ENCODE measurements at places on chromosomes 16 and 17. TPM values are rescaled to one million over a fixed set of nuclear protein-coding genes. Genes with fewer than 3 reads are reported as not detected.

Gene LCMT1
- total RNA-seq: 24.2 TPM

Gene AGRP
- total RNA-seq: not detected

Gene ACADVL
- total RNA-seq: 143 TPM

Gene CSH2
- total RNA-seq: 0.10 TPM

Gene TTC19
- total RNA-seq: 47.1 TPM

Gene SEC14L1
- 74.6 TPM for total RNA-seq

Gene KRT31
- total RNA-seq: not detected

Gene PLEKHG4
- 4.0 TPM for total RNA-seq

Gene CETP
- total RNA-seq: 0.52 TPM

Gene SLFN14
- 3.8 TPM for total RNA-seq

Gene WFDC1
- total RNA-seq: 0.10 TPM
